ENCODE measurements at places on chromosomes 6 and 20.

GRCh38 chr20:3658716-3659491 lies 4.3 kb downstream of the GFRA4 start:
- DNase-seq: no peak

GRCh38 chr20:56952258-56953047 lies 314.0 kb downstream of the BMP7 start:
- no peak for DNase-seq

DNA sequence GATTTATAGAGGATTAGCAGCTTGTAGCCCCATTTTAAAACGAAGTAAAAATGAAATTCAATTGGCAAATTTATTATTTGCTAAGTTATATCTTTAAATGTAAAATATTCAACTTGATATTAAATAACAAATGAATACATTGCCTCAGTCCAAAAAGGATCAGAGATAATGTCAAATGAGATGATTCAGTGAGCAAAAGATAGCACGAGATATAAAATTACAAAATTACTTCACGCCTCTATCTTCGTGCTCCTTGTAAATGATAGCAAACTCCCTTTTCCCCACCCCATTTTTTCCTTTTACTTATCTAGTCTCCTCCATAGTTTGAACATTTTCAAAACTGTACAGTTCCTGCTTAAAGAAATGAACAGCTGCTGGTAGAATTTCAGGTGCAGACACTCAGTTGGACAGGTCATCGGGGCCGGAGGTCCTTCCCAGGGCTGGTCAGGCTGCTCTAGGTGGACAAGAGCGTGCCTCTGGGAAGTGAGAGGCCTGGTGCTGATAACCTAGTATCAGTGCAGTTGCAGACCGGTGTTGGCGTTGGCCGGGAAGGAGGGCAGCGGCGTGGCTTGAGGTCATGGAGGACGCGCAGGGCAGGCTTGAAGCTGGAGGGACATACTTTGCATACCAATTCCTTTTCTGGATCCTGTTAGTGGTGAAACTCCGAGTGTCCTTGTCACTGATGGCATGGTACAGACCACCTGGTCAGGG lies 83.9 kb downstream of the CDC5L start:
- no peak for DNase-seq

DNA sequence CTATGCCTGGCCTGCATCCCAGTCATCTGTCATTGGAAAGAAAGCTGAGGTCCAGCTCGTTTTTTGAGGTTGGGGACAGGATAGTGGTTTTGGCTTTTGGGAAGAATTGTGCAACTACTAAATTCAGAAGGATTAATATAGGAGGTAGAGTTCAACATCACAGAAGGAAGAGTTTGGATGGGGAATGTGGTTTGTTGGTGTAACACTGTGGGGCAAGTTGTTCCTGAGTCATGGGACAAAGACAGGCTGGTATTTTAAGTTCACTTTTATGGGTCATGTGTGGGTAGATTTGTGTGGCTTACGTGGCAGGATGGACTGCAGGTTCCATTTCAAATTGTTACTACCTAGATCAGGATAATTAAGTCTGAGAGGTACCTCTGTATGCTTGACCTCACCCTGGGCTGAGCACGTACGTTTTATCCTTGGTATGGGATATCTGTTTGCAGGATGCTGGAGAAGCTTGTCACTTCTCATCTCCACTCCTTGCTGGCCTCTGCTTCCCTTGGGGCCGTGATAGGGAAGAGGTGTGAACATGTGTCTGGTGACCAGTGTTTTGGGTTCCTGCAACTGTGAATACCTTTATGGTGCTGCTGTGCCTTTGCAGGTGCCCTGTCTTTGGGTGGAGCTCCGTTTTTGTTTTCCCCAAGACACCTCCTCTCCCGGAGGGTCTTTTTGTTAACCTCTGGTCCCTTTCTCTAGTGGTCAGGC lies 177.6 kb downstream of the JARID2 start:
- no peak for DNase-seq

DNA sequence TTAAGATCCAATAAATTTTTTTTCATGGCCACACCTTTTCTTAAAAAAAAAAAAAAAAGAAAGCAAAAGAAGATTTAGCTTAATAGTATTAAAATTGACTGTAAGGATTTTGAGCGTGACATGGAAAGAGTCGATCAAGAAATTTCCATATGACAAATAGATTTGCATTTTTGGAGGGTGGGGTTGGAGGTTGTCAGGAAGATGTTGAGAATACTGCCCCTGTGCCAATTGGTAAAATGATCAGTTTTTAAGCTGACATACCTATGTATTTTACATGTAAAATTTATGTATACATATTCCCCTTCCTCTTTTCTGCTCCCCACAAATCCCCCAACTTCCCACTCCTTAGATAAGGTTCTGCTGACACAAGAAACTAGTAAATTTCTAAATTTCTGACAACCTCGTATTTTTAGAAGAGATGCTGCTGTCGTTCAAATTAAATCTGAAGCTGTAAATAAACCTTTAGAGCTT lies 520.9 kb downstream of the CD83 start:
- DNase-seq: no peak

- no peak for DNase-seq
Observed at GRCh38 chr6:20582586-20583443, 48.6 kb downstream of the CDKAL1 start.

DNA sequence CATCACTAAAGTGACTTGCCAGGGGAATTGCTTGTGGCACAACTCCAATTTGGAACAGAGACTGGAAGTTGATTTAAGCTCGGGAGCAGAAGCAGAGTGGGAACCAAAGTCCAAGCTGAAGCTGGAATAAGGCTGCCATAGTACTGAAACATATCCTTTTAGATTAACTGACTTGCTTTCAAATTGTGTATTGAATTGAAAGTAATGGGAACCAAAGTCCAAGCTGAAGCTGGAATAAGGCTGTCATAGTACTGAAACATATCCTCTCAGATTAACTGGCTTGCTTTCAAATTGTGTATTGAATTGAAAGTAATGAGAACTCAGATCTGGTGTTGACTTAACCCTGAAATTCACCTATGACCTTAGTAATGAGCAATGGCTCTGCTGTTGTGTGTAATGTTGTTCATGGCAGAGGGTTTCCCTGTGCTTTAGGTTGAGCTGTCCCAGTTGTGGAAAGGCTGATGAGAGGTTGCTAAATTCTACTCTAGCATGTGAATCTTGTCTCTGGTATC lies 40.2 kb downstream of the CENPW start:
- DNase-seq: no peak

- no peak for DNase-seq
Observed at GRCh38 chr6:33963136-33963750, 159.4 kb upstream of the MLN start.

Data from CD4-positive, alpha-beta T cell treated with Interleukin-1 beta for 1 hour (primary cell).